Right renal cortex interstitium (tissue), 3 donors: ENCODE measurements at places on chromosomes 13 and 19.

DNA sequence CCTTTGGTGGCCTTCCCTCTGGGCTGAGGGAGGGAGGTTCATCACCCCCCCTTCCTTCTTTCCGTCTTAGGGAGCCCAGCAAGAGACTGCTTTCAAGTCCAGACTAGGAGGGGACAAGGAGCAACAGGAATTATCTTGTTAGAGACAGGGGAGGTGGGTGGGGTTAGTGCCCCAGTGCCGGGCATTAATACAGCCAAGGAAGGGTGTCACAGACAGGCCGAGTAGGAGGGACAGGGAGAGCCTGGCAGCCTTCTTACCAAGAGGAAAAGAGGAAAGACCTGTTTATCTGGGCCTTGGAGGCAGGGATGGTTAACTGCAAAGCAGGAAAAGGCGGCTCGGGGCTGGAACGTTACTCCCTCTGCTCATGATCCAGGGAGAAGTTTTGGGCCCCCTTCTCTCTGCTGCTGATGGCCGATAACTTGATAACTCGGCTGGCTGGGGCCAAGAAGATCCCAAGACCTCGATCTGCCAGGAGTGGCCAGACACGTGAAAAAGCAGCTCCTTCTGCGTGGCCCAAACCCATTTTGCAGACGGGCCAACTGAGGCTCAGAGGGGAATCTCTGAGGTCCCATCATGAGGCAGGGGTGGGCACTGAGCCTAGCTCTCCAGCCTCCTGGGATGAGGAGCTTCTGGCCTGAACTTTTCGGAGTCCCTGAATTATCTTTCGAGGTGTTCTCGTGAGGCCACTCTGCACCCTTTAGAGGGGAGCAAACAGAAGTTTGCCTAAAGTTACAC lies 79.3 kb downstream of the PTPRS start:
- DNase-seq = no peak

DNA sequence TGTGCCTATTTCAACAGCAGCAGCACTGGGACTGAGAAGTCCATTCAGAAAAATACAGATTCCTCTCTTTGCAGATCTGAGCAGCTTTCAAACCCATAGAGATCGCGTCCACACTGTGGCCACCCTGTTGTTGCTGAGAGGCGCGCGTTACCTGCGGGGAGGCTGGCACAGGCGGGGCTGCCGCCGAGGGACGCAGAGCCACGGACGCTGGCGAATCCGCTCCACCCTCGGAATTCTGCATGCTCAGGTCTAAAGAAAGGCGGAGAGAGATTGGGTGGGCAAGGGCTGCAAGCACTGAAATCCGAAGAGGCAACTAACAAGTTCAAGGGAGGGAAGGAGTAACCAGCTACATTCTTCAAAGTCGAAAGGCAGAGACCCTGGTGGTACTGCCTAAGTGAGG lies 63.0 kb downstream of the RFX2 start:
- DNase-seq = no peak

DNA sequence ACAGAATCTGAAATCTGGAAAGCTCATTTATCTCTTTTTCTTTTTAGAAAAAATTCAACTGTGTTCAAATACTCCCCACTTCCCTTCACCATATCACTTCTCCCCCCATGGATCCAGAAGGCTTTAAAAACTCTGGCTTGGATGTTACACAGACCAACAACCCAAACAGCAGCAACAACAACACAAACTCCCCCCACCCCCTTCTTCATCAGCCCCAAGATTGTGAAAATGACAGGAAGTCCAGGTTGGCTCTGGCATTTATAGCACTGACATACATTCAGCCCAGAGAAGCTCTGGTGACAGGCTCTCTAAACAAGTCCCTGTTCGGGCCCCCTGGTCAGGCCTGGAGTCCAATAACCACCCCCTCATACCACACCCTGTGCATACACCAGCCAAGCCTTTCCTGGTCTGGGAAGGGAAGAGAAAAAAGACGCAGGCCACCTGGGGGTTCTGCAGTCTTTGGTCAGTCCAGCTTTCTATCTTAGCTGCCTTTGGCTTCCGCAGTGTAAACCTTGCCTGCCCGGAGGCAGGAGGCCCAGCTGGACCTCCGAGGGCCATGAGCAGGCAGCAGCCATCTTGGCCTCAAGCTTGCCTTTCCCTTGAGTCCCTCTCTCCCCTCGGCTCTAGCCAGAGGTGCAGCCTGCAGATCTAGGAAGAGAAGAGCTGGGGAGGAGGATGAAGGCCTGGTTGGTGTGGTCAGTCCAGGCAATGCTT lies 6.8 kb downstream of the CDX2 start:
- DNase-seq = no peak

GRCh38 chr19:37914908-37915307 lies 7.9 kb downstream of the SIPA1L3 start:
- DNase-seq = no peak

GRCh38 chr19:29194658-29195057 lies 18.3 kb downstream of the UQCRFS1 start:
- DNase-seq = no peak

DNA sequence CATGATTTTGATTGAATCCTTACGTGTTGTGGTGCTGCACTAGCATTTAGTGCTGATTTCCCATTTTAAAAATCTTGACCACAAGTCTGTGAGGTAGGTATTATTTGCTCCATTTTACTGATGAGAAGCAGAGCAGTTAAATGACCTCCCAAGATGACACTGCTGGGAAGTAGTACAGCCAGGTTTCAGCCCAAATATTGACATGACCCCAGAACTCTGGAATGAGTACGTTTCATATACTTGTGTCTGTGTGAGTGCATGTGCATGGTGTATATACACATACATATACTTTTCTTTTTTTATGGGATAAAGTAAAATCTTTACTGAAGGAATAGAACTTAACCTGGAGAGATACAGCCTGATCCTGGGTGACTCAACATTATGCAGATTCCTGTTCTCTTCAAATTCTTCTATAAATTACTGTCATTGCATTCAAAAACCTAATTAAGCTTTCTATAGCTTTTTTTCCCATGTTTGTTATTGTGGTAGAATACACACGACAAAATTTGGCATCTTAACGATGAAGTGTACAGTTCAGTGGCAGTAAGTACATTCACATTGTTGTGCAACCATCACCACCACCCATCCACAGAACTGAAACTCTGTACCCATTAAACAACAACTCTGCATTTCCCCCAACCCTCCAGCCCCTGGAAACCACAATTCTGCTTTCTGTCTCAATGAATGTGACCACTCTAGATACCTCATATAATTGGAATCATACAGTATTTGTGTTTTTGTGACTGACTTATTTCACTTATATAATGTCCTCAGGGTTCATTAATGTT lies 311.9 kb downstream of the MTUS2 start:
- DNase-seq = no peak

GRCh38 chr19:17778968-17779929 lies 15.7 kb upstream of the B3GNT3 start:
- no peak for DNase-seq

DNA sequence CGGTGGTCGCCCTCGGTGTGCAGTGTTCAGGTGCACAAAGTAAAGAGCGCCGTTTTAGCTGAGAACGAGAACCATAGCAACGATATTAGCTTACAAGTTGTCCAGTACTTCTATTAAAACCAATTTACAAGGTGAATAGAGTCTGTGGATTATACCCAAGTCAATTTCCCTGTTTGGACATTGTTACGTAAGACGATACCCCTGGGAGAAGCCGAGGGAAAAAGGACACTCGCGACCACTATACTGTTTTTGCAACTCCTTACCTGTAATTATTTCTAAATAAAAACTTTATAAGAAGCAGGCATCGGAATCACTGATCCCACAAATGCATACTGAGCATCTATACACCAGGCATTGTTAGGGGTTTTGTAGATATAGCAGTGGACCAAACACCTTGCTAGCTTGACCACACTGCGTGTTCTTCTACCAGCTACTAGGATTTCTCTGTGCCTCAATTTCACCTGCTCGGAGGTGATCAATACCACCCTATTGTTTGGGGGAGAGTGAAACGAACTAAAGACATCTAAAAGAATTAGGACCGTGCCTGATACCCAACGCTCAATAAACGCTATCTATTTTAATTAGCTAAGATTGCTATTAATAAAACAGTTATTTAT lies 488 bp upstream of the EEF2 start:
- DNase-seq = no peak
